Motor neuron (in vitro differentiated cells): ENCODE measurements at places on chromosomes 11 and 22.

DNA sequence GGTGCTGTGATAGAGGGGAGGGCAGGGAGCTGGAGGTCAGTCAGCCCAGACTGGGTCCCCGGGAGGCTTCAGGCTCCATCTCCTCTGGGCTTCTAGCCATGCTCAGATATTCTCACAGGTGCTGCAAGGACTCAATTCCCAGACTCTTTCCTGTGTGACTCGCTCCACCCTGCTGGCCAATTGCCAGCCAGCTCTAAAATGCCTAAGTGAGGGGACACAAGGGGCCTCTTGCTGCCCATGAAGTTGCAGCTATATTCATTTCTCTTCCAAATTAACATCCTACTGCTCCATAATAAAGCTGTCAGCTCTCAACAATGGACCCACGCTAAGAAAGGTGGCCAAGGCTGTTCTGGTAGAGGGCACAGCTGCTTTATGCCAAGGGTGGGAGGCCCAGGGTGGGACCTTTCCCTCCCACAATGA, 101.5 kb downstream of the PLEKHA7 start:
- ATAC-seq = peak; percentile 18

DNA sequence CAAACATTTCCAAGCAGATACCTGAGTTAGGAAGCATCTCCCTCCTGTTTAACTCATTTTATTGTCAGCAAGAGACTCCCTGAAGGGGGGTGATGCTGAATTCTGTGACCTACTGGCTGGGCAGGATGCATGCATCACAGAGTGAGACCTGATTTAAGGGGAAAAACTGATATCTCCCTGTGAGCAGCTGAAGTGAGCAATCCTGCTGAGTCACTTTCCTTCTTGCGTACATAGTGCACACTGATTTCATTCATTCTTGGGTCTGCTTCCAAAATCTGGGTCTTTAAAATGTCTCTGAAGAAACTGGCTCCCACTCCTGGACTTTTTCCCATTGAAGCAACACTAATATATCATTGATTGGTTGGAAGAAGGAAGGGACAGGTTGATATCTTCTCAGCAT, 23.3 kb downstream of the P4HA3 start:
- ATAC-seq = peak; percentile 52

- no peak for ATAC-seq
Observed at GRCh38 chr22:44571566-44572413, 73.8 kb upstream of the RTL6 start.

DNA sequence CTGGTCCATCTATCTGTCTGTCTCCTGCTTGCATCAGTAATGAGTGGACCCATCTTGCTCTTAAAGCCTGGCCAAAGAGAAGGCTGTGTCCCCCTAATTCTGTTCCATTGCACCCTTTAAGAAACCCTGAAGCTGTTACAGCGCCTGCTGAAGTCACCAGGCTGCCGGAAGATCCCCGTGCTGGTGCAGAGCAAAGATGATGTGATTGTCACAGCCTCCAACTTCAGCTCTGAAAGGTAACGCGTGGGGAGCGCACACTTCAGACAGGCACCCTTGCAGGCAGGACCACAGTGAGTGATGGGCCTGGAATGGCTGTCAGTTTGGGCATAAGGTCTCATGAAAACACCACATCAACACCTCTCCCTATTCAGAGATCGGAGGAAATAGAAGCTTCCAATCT, 18.4 kb downstream of the GTPBP1 start:
- no peak for ATAC-seq

DNA sequence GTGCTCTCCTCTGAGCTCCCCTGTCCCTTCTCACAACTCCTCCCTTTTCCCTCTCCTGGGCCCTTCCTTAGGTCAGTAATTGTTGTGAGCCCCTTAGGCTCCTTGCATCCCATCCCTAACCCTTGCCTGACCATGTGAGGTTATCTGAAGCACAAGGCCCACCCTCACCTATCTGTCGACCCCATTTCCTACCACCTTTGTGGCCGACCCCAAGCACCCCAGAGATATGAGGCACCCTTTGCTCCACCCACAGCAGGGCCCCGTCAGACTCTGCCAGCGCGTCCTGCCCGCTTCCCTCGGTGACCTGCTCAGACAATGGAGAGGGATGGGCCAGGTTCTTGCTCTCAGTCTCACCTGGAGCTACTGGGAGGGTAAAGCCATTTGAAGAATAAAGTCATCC, 1.3 kb downstream of the GNG3 start:
- ATAC-seq = no peak

DNA sequence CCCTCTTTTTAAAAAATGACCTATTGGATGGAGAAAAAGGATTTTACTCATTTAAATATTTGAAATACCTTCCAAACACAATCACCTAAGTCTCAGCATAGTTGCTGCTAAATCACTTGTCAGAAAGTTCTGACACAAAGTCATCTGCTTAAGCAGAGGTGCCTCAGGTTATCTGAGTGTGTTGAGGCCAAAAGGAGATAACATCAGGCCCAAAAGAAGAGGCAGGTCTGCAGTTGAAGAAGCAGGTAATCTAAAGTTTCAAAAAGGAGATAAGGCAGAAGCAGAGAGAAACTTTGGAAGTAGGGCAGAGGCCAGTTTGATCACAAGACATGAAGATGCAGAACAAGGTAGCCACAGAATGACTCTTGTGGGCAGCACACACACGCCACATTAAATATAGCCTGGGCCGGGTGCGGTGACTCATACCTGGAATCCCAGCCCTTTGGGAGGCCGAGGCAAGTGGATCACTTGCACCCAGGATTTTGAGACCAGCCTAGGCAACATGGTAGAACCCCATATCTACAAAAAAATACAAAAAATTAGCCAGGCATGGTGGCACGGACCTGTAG, 175.7 kb upstream of the API5 start:
- no peak for ATAC-seq

DNA sequence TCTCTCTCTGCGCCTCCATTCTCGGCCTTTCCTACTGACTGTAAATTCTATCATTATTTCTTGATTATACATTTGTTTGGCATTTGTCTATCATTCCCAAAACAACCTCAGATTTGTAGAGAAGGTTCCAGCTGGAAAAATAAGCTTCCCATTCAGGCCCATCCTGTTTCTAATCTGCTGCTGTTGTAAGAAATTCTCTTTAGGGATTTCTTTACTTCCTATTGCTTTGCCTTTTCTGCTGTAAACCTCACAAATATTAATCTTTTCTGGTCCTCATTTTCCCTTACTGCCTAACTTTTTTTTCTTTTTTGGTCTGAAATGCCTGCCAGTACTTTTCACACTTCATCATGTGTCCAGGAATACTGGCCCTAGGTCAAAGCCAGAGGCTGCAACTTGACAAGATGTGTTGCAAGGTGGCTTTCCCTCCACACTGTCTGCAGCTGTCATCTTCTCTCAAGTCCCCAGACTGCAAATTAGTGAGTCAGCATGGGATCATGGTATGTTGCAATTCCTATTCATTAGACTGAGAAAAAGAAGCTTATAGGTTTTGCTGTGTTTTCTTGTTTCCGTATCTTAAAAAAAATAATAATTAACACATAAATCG, 858.7 kb upstream of the CHORDC1 start:
- peak; percentile 80 for ATAC-seq

- ATAC-seq = no peak
Observed at GRCh38 chr11:115501893-115502589, 2.2 kb downstream of the CADM1 start.

GRCh38 chr22:38871360-38872171, 450 bp downstream of the CBX6 start:
- ATAC-seq = peak; percentile 5
